Stimulated activated CD4-positive, alpha-beta T cell treated with anti-CD3 and anti-CD28 coated beads, Interleukin-15, amount 100 ng/mL, for 24 hours (primary cell): ENCODE measurements at places on chromosomes 7 and 10.

DNA sequence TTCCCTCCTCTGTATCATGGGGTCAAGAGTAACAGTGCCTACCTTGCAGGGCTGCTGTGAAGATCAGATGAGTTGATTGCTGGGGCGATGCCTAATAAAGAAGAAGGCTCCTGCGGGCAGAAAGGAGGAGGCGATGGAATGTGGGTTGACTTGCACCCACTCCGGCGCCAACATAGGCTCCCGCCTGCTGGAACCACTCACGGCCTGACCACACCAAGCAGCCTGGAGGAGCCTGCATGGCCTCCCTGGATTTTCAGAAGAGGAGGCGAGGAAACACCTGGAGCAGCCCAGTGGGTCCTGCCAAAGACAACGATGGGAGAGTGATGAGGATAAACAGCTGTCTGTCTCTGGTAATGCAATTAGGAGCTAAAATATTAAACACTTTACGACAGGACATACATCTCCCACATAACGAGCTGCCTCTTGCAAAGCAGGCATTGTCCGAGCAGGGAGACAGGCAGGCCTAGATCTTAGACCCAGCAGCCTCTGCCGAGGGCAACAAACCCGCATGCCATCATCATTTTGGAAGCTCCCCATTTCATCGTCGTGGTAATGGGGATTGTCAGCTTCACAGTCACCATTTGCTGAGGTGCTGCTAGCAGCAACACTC, 302.9 kb upstream of the ZMIZ1 start:
- no peak for DNase-seq

- no peak for DNase-seq
These were observed 134.0 kb upstream of the TCF7L2 start for GRCh38 chr10:112816033-112816430.

- DNase-seq: no peak
These were observed 23.6 kb downstream of the SKIDA1 start for GRCh38 chr10:21501731-21502347.

GRCh38 chr10:9010093-9010492, 955.6 kb downstream of the GATA3 start:
- DNase-seq: peak; percentile 65

- DNase-seq: peak; percentile 33
These were observed 872.4 kb downstream of the LRMDA start for GRCh38 chr10:76303682-76304316.

DNA sequence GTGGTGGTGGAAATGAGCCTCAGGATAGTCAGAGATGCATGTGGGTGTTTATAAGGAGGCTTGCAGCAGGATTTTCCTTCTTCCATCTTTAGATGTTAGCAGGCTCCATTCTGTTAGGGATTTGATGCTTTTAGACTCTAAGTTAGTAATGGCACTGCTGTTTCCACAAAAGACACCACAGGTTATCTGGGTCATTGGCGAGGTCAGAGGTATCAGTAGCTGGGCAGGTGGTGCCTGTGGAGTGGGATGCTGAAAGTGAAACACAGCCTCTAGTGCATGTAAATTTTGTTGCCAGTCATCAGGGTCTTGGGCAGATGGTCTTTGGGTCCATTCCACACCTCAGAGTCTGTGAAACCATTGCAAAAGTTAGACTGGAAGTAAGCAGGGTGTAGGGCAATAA, 833 bp upstream of the PAX4 start:
- no peak for DNase-seq

- DNase-seq: no peak
These were observed 179.0 kb upstream of the PLPP4 start for GRCh38 chr10:120278069-120278468.

DNA sequence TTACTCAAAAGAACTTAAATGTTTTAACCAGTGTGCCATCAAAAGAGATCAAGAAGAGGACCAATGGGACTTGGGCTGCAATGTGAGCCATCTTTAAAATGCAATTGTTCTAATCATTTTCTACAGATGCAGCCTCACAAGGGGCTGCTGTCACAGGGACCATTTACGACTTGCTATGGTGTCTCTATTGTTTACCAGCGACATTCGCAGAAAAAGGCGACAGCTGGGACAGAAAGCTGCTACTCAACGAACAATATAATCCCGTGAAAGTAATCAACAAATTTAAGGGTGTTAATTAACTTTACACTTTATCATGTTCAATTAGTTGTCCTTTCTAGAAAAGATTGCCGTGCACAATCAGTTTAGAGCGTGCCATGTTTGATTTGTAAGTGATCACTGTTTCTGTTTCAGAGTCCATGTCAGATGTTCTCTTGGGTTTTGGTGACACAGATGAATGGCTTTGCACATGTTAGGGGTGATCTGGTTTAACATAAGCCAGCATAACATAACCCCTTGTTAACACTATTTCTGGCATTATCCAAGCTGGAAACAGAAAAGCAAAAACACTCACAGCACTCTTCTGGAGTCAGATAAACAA, 110.8 kb downstream of the HIBADH start:
- no peak for DNase-seq

DNA sequence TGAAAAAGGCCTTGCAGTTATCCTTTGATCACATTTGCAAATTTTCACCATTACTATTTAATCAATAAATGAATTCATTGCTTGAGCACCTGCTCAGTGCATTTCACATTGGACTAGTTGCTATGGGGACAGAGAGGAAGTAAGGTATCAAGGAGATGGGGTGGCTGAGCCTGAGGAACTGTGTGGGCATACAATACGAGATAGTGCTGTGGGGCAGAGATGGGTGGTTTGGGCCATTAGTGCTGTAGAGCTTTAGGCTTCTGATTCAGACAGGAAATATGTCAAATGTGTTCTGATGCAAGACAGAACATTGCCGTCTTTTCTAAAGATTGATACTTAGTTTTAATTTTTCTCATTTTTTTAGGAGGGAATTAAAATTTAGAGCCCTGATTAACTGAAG, 13.2 kb downstream of the ITGB8 start:
- no peak for DNase-seq

DNA sequence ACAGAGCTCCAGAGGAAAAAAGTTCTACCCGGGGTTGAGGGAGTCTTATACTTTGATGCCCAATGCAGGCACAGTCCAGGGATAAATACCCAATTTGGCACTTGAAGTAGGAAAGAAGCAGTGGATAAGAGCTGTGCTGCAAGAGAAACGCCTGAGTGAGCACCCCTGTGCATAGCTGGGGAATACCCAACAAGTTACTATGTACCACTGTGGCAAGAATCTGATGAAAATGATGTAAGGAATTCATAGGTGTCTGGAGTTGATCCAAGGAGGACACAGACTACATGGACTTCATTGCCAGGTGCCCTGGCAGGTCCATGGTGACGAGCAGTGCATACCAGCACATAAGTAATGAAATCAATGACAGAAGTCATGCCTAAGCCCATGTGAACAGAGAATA, 183.7 kb upstream of the FEZF1 start:
- no peak for DNase-seq

GRCh38 chr7:32316839-32317238, 173.3 kb downstream of the LSM5 start:
- no peak for DNase-seq

- no peak for DNase-seq
These were observed 325.9 kb upstream of the SMIM30 start for GRCh38 chr7:113444261-113444660.

GRCh38 chr7:26619348-26619984, 244.9 kb downstream of the SKAP2 start:
- DNase-seq: no peak

GRCh38 chr10:6382081-6382480, 179.3 kb downstream of the PFKFB3 start:
- peak; percentile 53 for DNase-seq

DNA sequence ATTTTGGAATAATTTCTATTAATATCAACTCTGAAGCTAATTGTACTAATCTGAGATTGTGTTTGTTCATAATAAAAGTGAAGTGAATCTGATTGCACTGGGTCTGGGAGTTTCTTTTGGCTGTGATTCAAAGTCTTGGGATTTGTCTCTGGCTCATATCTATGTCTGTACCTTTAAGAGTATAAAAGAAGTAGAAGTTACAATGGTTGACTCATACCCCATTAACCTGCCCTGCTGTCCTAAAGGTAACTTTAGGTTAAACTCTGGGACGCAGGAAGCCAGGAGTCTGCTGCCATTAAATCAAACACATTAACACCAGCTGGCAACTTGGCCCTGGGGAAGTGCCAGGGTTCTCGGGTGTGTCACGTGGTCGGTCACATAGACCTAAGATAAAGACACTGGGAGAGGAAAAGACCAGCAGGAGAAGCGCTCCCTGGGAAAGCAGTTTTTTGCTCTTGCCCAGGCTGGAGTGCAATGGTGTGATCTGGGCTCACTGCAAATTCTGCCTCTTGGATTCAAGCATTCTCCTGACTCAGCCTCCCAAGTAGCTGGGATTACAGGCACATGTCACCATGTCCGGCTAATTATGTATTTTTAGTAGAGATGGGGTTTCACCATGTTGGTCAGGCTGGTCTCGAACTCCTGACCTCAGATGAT, 17.8 kb downstream of the SCD start:
- DNase-seq: no peak

- no peak for DNase-seq
These were observed 95.8 kb upstream of the SH2B2 start for GRCh38 chr7:102190776-102191350.

DNA sequence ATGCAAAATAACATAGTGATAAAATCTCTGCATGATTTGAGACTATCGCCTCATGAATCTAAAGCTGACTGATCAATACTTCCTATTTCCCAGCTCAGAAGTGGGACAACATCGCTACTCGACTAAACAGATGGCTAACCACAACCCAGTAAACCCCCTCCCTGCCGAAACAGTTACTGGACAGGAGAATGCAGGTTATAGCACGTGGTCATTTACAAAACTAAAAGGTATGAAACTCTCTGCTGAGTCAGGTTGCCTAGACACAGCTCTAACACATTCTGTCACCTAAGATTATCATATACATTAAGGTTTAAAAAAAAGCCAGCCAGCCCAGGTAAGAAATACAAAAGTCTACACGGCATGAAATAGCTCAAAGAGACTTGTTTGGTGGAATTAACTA, 64.0 kb downstream of the CTBP2 start:
- no peak for DNase-seq

DNA sequence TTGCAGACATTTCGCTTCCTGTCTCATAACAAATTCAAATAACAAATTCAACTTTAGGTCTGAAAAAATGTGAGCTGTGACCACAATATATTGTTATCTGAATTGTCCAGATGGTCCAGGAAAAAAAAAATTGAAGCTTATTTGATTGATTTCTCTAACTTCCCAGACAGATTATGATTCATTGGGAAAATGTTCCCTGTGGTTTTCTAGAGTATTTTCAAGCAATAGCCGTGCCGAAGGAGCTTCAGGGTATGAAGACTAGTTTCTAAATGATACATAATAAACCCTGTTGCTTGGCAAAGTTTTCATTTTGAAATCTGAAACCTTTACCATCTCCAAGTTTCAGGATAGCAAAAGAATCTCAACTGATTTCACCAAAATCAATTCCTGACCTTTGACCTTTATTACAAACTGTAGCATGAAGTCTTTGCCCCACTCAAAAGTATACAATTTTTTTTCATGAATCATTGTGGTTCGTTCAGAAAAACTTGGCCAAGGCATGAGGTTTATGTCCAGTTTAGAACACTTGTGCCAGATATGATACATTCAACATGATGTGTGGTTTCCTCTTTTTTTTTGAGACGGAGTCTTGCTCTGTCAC, 109.9 kb downstream of the JCAD start:
- DNase-seq: no peak

- DNase-seq: no peak
These were observed 173.9 kb downstream of the USP6NL start for GRCh38 chr10:11437391-11438142.

- DNase-seq: peak; percentile 83
These were observed 29.8 kb downstream of the ADAP1 start for GRCh38 chr7:924541-925231.

GRCh38 chr7:122211362-122211761, 67.3 kb upstream of the AASS start:
- DNase-seq: no peak

GRCh38 chr7:101922631-101923601, 105.5 kb downstream of the CUX1 start:
- DNase-seq: no peak

DNA sequence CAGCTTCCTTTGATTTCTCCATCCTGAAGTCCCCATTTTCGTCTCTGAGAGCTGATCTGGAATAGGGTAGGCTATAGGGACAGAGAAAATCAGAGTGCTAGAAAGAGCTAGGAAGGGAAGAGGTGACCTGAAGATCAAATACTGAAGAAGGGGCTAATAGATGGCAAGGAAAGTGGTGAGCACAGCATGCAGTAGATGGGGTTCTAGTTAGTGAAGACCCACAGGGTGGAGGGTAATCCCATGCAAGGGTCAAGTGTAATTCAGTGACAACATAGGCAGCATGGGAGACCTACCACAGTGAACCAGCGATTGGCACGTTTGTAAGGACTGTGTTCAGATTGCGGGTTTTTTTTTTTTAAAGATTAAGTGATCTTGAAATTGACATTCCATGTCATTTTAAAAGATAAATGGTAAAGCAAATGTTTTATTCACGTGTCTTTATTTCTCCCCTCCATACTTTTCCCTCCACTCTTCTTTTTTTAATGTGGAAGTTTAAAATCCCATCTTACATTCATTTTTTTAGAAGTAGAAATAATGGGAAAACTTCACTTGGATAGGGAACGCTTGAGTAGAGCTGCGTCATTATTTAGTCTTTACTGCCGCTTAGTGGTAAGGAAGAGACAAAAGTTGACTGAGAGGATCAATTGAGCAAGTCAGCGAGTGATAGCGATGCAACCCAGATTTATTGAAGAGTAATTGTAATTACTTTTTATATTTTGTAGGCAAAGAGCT, 21.0 kb upstream of the ABI1 start:
- no peak for DNase-seq

GRCh38 chr7:55129541-55130394, 111.0 kb downstream of the EGFR start:
- no peak for DNase-seq

GRCh38 chr7:142359694-142360279, 101.9 kb upstream of the PRSS58 start:
- no peak for DNase-seq

DNA sequence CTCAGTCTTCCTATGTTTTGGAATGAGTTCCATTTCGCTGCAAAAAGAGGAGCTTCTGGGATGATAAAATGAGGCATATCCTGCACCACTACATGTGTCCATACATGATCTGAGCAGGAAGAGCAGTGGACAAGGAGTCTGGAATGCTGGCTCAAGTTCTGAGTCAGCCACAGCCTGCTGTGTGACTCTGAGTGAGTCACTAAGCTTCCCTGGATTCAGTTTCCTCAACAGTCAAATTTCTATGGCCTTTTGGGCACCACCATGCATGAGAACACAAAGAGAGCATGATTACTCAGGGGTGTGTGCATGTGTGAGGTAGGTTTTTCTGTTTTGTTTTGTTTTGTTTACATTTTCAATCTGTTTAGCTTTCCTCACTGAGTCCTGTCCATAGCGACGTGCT, 254.6 kb downstream of the ANKRD30A start:
- no peak for DNase-seq

GRCh38 chr10:100775871-100776270, 30.5 kb downstream of the PAX2 start:
- DNase-seq: no peak

- DNase-seq: no peak
These were observed 800.5 kb upstream of the KCND2 start for GRCh38 chr7:119472408-119473038.
